Liver (tissue), 10 donors: ENCODE measurements at places on chromosomes 1 and 21. TPM values are rescaled to one million over a fixed set of nuclear protein-coding genes. Genes with fewer than 3 reads are reported as not detected.
A peak's percentile ranks its signal among the peaks of the same experiment; 100 is the strongest.

RAVER2 gene
- total RNA-seq, result 6.7 TPM

ILDR2 gene
- 0.09 TPM for total RNA-seq

GRCh38 chr21:34582506-34583150 is 32.3 kb downstream of the RCAN1 start:
- peak; percentile 20 for DNase-seq

DNA sequence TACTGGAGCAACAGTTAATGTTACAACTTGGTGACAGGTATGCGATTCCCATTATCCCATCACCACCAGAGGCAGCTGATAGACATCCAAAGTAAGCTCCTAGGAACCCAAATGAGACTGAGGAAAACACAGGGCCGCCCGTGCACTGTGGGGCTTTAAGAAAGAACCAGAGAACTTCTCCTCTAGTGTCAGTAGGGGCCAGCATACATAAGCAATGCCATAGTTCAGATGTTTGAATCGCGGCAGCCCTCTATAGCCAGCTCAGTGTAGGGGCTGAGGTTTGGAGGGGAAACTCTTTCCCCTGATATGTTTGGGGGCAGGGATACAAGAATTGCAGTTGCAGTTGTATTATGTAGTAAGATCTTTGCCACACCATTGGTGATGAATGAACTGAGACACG is 593.3 kb upstream of the NCAM2 start:
- no peak for DNase-seq

DNA sequence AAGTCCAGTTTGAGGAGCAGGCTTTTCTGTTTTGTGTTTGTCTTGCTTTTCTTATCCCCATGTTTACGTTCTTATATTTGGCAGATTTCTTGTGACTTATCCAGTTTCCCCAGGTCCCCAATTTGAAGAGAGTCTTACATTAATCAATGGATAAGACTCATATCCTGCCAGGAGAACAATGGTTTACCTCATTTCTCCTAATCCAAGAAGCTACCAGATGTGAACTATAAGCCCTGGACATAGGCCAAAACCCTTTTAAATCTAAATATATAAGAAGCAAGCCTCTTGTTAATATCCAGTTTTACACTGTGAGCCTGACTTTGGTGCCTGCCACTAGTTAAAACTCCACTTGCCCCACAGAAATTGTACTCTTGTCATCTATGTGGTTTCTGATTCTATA is 15.1 kb upstream of the COP1 start:
- no peak for DNase-seq
